ENCODE measurements at places on chromosomes 4 and X.

GRCh38 chr4:19659101-19659500 is 592.6 kb upstream of the SLIT2 start:
- no peak for DNase-seq

GRCh38 chr4:152810715-152811287 is 31.0 kb downstream of the ARFIP1 start:
- DNase-seq: no peak

DNA sequence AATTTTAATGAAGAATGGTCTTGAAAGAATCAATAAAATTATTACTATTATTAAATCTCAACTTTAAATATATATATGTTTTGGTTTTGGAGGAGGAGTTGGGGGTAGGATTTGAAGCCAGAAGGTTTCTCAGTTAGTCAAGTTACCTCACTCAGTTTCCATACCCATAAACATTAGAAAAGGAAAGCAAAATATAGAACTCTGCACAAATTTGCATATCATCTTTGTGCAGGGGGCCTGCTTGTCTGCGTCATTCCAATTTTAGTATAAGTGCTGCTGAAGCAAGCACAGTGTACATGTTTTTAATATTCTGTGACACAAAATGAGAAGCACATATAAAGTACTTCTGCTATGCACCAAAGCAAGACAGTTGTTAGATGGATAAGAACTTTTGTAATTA is 47.5 kb upstream of the SCRG1 start:
- no peak for DNase-seq

- no peak for DNase-seq
Measured at GRCh38 chr4:137474711-137475301, 57.5 kb downstream of the PCDH18 start.

- no peak for DNase-seq
Measured at GRCh38 chr4:39146211-39146610, 36.1 kb upstream of the WDR19 start.

DNA sequence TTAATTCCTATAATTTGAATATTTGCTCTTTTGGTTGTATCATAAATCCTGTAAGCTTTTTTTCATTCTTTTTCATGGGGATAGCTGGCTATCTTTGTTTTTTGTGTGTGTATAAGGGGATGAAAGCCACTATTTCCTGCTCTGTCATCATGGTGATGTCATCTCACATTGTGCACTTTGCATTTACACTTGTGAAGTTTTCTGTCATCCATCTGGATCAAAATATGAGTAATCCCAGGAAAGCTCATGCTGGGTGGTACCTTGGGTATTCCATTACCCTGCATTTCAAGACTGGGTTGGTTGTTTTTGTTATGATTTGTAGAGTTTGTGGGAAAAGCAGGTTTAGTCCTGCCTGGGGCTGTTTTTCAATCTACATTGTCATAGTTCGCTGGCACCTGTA is 367.3 kb downstream of the CHIC1 start:
- DNase-seq: no peak

- no peak for DNase-seq
Measured at GRCh38 chr4:112173593-112174558, 28.6 kb downstream of the FAM241A start.

GRCh38 chr4:97868097-97868496 is 275.2 kb downstream of the STPG2 start:
- DNase-seq: no peak

DNA sequence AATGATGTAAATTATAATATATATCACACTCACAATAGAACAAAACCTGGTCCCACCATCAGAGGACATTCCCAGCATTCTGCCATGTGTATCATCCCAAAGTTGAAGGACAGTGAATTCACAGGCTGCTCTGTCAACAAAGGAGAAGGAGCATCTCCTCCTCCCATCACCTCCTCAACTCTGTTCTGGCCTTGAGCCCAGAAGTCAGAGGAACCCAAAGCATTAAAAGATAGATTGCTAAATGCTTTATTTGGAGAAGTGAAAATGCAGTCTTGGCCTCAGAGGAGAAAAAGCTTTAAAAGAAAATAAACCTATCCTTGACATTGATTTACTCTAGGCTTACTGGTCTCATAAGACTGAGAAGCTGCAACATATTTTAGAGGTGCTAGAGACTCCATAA is 268.8 kb upstream of the RASGEF1B start:
- no peak for DNase-seq

GRCh38 chr4:142547974-142548373 is 298.1 kb downstream of the INPP4B start:
- no peak for DNase-seq

- peak; percentile 42 for DNase-seq
Measured at GRCh38 chr4:99808260-99808857, 8.3 kb upstream of the DAPP1 start.

DNA sequence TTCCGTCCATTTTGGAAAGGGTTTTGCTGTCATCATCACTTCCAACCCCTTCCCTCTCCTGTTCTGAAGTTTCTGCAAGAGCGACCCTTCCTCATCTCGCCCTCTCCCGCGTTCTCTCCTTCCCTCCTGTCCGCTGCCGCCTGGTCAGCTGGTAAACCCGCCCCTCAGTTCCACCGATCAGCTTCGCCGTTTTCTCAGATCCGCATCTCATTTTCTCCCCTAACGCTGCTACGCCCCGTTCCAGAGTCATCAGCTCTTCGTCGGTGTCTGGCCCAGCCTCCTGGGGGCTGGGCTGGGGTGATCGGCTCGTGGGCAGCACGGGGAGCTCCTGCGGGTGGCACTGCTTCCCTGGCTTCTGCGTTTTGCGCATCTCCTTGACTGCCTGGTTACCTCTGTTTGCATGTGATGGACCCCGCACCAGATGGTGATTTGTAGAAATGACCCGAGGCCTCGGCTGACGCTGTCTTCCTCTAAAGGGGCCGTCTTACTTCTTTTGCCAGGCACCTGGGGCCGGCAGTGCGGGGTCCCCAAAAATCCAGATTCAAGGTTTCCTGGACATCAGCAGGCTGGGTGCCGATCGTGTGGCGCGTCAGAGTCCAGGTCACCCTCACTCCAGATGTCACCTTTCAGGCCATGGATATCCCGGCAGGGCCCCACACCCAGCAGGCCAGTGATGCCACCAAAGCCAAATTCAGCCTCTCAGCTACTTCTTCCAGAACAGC is 13.4 kb downstream of the CTBP1 start:
- no peak for DNase-seq

- DNase-seq: no peak
Measured at GRCh38 chr4:83267121-83267829, 17.3 kb downstream of the COQ2 start.

GRCh38 chrX:120200851-120201250 is 42.4 kb downstream of the RHOXF2 start:
- DNase-seq: no peak

DNA sequence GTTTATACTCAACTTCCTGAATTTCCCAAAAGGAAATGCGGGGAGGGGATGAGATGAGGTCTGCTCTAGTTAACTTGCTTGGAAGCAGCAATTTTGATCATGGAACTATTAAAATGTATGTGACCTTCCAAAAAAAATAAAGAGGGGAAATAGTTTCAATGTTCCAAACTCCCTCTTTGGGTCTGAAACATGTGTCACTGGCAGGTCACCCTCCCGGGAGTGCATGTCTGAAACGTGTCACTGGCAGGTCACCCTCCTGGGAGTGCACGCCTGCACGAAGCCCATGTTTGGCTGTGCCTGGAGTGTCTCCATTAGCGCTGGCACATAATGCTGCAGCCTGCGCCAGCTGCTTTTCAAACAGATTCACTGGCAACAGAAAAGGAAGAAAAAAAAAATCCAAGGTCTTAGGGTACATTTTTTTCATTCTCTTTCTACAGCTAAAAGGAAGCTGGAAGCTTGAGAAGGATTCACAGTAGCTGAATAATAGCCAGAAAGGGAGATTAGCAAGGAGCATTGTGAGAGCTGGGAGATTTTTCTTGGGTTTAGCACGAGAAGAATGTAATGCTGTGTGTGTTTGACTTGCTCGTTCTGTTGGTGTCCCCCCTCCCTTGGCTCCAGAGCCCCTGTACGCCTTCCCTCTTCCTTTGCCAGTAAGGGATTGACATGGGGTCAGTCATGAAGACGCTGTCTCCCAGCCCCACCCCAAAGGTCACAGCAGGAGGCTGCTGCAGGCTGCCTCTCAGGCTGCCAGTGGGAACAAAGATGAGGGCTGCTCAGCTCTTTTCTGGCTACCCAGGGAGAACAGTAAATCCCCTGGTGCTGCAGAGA is 39.2 kb upstream of the TLR3 start:
- DNase-seq: no peak

GRCh38 chrX:31329298-31329697 is 257.5 kb upstream of the FTHL17 start:
- DNase-seq: no peak

- DNase-seq: peak; percentile 25
Measured at GRCh38 chr4:184792950-184793555, 32.7 kb downstream of the ACSL1 start.

- DNase-seq: no peak
Measured at GRCh38 chrX:91434351-91435168, at the start of gene PABPC5. PABPC5 (plus strand) TSS chrX:91434839; CDS start chrX:91435578, 739 bp downstream.

DNA sequence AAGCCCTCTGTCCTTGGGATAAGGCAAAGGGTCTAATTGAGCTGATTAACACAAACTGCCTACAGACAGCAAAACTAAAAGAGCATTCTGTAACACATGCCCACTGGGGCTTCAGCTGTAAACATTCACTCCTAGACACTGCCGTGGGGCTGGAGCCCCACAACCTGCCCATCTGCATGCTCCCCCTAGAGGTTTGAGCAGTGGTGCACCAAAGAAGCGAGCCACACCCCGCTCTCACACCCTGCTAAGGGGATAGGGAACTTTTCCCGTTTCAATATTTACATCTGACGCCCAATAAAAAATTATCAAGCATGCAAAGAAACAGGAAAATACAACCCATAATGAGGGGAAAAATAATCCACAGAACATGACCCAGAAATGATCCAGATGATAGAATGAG is 46.9 kb upstream of the HSD17B10 start:
- no peak for DNase-seq

DNA sequence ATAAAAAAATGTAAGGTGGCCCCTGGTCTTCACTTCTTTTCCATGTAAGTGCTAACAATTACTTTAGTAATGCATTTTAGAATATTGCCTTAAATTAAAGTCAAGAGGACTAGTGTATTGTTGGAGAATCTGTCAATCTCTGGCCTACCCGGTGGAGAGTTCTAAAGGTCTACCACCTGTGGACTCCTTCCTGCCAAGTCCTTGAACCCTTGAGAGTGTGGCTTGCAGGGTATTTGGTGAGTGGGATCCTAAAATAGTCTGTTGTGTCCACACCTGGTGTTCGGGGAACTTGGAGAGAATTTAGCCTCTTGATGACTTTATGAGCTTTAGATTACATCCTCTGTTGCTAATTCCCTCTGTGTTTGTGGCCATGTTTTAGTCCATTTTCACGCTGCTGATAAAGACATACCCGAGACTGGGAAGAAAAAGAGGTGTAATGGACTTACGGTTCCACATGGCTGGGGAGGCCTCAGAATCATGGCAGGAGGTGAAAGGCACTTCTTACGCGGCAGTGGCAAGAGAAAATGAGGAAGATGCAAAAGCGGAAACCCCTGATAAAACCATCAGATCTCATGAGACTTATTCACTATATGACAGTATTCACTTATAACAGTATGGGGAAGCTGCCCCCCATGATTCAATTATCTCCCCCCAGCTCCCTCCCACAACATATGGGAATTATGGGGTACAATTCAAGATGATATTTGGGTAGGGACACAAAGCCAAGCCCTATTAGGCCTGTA is 23.8 kb downstream of the DDIT4L start:
- DNase-seq: no peak

DNA sequence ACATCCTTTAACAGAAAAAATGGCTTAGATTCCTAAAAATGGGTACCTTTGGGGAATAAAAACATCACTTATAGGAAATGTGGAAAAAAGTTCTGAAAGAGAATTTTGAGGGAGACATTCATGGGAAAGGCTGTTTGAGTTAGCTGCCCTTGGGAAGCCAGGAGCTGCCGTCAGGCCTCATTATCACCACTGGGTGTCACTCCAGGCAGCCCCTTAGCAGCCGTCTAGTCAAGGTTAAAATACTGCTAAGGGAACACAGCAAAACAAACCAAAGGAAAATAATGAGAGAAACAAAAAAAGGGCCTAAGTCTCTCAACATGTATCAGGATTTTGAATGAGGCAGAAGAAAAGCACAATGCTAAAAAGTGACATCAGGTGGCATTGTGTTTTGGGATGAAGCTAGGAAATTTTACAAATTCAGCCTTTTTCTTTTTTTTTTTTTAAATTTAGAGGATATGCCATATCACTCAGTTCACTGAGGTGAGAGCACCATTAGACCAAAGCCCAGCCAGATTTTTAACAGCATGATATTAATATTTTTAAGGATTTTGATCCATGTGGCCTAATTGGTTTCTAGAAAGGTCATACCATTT is 235.3 kb downstream of the GPAT3 start:
- no peak for DNase-seq

Data from activated CD8-positive, alpha-beta memory T cell treated with anti-CD3 and anti-CD28 coated beads for 4 hours (primary cell).